ENCODE measurements at places on chromosomes 6 and 20. TPM values are rescaled to one million over a fixed set of nuclear protein-coding genes. Genes with fewer than 3 reads are reported as not detected.

GRCh38 chr6:3228046-3228671 is 706 bp upstream of the TUBB2B start:
- no peaks in the 10 kb centered on the region for H3K36me3 ChIP-seq
- peaks cover 38% of the 10 kb centered on the region for H3K4me1 ChIP-seq

- no peak for DNase-seq
- H3K27me3 ChIP-seq: no peaks in the 10 kb centered on the region
- H3K4me1 ChIP-seq: no peaks in the 10 kb centered on the region
- no peak overlapping the region for H3K4me3 ChIP-seq
Measured at GRCh38 chr6:166449036-166449435, 66.3 kb upstream of the MPC1 start.

- H3K36me3 ChIP-seq: no peaks in the 10 kb centered on the region
- no peak overlapping the region for H3K4me3 ChIP-seq
- no peak overlapping the region for H3K27ac ChIP-seq
- no peaks in the 10 kb centered on the region for H3K4me1 ChIP-seq
Measured at GRCh38 chr6:139474145-139475108, 100.0 kb upstream of the CITED2 start.

GRCh38 chr6:83193747-83194566 is 800 bp downstream of the RWDD2A start:
- peak; percentile 23 for DNase-seq
- H3K4me1 ChIP-seq: peaks cover 33% of the 10 kb centered on the region
- no peak overlapping the region for H3K27ac ChIP-seq
- H3K4me3 ChIP-seq: peak overlapping the region; percentile 89

DNA sequence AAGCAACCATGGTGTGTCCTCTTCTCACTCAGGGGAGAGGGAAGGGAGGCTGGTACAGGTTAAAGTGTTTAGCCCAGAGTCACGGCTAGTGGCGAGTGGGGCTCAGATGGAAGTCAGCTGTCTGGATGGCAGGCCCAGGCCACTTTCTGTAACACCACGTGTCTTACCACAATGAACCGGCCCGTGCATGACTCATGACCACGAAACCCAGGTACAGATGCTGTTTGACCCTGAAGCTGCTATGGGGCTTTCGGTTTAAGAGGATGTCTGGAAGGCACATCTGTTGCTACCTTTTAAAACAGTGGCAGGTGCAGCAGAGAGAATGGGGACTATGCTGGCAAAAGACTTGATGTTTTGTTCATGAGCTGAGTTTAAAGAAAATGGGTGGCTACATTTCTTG is 36.5 kb upstream of the MPC1 start:
- H3K27me3 ChIP-seq: no peaks in the 10 kb centered on the region
- H3K4me3 ChIP-seq: peak overlapping the region; percentile 30
- H3K27ac ChIP-seq: peak overlapping the region; percentile 84
- DNase-seq: peak; percentile 75
- peaks cover 21% of the 10 kb centered on the region for H3K36me3 ChIP-seq
- peaks cover 62% of the 10 kb centered on the region for H3K4me1 ChIP-seq

DNA sequence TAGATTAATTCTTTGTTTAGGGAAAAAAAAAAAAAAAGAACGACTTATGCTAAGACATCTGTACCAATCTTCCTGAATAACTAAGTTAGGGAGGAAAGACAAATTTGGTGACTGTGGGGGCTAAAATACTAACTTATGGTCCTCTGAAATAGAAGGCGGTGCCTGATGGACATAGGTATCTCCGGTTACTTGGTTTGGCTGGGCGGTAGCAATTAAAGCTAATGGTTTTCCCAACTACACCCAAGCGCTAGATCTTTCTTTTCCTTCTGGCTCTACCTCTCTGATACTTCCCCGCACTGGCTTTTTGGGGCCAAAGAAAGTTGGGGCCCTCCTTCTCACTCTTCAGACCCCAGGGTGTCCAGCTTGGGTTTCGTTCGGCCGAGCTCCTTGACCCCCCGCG is 1.0 kb upstream of the RBM24 start:
- no peak for DNase-seq
- H3K4me3 ChIP-seq: no peak overlapping the region
- peaks cover 82% of the 10 kb centered on the region for H3K27me3 ChIP-seq
- no peak overlapping the region for H3K27ac ChIP-seq
- H3K4me1 ChIP-seq: peaks cover 12% of the 10 kb centered on the region
- no peaks in the 10 kb centered on the region for H3K36me3 ChIP-seq

GRCh38 chr20:36760647-36761046 is 12.9 kb downstream of the DSN1 start:
- H3K4me1 ChIP-seq: peaks cover 3% of the 10 kb centered on the region
- no peak overlapping the region for H3K27ac ChIP-seq
- DNase-seq: no peak

- no peaks in the 10 kb centered on the region for H3K27me3 ChIP-seq
- peak overlapping the region; percentile 97 for H3K27ac ChIP-seq
- DNase-seq: peak; percentile 38
- peaks cover 28% of the 10 kb centered on the region for H3K36me3 ChIP-seq
Measured at GRCh38 chr6:30768634-30769087, 24.3 kb upstream of the IER3 start.

GRCh38 chr6:52160472-52161104 is 25.6 kb upstream of the IL17A start:
- peaks cover 15% of the 10 kb centered on the region for H3K36me3 ChIP-seq
- H3K4me3 ChIP-seq: no peak overlapping the region
- DNase-seq: no peak
- H3K27ac ChIP-seq: peak overlapping the region; percentile 80
- H3K4me1 ChIP-seq: peaks cover 60% of the 10 kb centered on the region

GRCh38 chr6:46011188-46012085 is 4.2 kb downstream of the CLIC5 start:
- H3K27ac ChIP-seq: peak overlapping the region; percentile 87
- H3K4me1 ChIP-seq: peaks cover 52% of the 10 kb centered on the region
- H3K4me3 ChIP-seq: peak overlapping the region; percentile 11
- peak; percentile 74 for DNase-seq
- H3K36me3 ChIP-seq: no peaks in the 10 kb centered on the region

DNA sequence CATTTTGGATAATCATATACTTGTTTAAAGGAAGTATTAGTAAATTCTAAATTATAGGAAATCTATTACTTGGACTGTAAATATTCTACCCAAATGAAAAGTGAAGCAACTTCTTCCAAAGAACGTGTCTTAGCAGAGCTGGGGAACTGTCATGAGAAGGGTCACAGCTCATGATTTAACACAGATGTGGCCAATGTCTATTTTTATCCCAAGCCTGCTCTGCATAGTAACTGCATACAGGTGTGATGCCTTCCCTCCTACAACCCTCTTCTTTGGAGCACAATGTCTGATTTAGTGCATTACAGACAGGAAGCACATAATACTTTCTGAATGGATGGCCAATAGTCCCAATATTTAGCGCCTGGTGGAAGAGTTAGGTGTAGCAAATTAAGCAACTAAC is 138.7 kb upstream of the THEMIS start:
- H3K36me3 ChIP-seq: peaks cover 30% of the 10 kb centered on the region
- peaks cover 29% of the 10 kb centered on the region for H3K4me1 ChIP-seq
- H3K27me3 ChIP-seq: no peaks in the 10 kb centered on the region
- no peak overlapping the region for H3K27ac ChIP-seq
- DNase-seq: no peak

- no peaks in the 10 kb centered on the region for H3K27me3 ChIP-seq
- DNase-seq: no peak
- H3K36me3 ChIP-seq: peaks cover 71% of the 10 kb centered on the region
- H3K27ac ChIP-seq: no peak overlapping the region
- peaks cover 56% of the 10 kb centered on the region for H3K4me1 ChIP-seq
Measured at GRCh38 chr6:15419493-15419892, 173.6 kb downstream of the JARID2 start.

- H3K4me3 ChIP-seq: no peak overlapping the region
- H3K4me1 ChIP-seq: no peaks in the 10 kb centered on the region
- no peak for DNase-seq
- no peaks in the 10 kb centered on the region for H3K36me3 ChIP-seq
Measured at GRCh38 chr6:9875605-9876353, 539.1 kb downstream of the TFAP2A start.

DNA sequence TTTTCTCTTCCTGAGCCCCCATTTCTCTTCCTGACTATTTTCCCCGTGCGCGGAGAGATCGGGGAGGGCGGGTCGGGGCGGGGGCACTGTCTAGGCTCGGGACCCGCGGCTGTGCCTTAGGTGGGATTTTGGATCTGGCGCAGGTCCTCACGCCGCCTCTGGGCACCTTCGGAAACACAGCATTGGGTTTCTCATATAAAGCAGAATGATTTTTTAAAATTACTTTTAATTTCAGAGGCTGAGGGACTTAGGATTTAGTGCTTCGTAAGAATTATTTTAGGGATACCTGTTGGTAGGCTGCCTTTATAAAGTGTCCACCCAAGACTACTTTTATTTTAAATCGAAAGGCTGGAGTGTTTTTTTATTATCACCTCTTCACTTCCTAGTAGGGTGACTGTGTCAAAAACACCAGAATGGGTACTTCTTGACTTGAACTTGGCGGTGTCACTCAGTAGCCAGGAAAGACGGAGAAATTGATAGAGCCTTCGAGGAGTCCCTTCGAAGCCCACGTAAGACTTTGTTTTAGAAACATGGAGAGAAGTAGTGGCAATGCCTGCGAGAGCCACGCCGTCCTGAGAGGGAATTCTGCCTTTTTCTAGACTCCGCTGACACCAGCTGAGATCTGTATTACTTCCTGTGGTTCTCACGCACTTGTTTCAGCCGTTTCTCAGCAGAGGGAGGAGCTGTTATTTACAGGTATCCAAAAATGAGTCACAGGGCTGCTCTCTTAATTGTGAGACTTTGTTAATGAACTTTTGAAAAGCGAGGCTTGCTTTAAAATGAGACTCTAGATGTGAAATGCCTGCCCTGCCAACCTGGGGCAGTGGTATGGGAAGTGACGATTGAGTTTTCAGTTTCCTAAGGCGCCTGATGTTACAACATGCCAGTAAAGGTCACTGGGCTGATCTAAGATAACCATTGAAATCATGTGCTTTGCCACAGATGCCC is 667 bp downstream of the STX11 start:
- no peaks in the 10 kb centered on the region for H3K27me3 ChIP-seq
- peak; percentile 66 for DNase-seq
- H3K36me3 ChIP-seq: peaks cover 43% of the 10 kb centered on the region
- peak overlapping the region; percentile 97 for H3K27ac ChIP-seq
- peak overlapping the region; percentile 87 for H3K4me3 ChIP-seq

DNA sequence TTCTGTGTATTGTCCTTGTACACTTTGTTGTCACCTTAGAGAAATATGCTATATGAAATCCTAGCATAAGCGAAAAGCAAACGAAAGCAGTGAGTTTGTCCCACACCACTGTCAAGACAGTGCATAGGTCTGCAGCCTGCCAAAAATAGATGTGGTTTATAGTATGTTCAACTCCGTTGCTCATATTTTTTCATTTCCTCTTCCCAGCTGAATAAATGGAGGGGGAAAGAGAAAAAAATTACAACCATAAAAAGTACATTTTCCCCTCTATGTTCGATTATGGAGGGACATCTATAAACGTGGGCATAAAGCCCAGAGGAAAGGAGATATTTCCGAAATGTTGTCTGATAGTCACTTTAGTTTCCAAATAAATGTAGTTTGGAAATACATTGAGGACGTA is 25.8 kb downstream of the PRL start:
- no peaks in the 10 kb centered on the region for H3K36me3 ChIP-seq
- DNase-seq: no peak
- H3K27ac ChIP-seq: no peak overlapping the region
- H3K4me1 ChIP-seq: no peaks in the 10 kb centered on the region
- H3K4me3 ChIP-seq: no peak overlapping the region

DNA sequence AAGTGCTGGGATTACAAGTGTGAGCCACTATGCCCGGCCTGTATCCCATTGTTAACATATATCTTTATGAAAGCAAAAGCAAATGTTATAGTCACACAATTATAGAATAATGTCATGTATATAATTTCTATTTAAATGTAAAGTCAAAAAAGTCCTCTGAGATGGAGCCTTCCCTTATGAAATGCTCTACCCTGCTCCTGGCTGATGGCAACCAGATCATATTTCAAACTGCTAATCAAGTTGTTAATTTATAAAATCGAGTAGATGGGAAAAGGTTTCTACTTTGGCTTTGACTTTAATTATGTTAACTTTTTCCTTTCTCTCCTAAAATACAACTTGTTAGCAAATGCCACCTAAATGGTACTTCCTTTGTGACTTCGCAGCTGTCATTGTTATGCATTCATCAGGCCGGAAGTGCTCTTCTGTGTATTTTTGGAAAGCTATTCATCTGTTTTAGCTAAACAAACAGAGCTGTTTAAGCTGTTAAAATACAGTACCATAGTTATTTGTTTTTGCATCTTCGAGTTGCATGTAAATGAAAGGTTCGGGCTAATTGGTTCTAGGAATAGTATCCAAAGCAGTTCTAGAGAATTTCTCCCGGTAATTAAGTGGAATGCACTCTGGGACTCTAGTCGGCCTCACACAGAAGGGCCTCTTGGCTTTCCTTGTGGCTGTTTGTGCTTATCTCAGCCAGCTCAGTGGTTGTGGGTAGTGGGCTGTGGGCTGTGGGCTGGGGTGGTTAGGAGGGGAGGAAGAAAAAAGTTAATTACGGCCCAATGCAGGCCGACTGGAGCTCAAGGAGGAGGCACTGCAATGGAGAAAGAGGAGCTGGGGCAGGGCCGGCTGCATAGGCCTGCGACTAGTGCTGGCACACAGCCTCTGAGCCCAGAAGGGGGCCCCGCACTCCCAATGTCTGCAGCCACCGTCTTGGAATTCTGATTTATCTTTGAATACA is 34.8 kb downstream of the SLC35D3 start:
- no peak for DNase-seq
- H3K27me3 ChIP-seq: peaks cover 10% of the 10 kb centered on the region
- peaks cover 4% of the 10 kb centered on the region for H3K4me1 ChIP-seq
- H3K4me3 ChIP-seq: no peak overlapping the region
- no peak overlapping the region for H3K27ac ChIP-seq

- no peak overlapping the region for H3K27ac ChIP-seq
- no peaks in the 10 kb centered on the region for H3K36me3 ChIP-seq
- H3K4me3 ChIP-seq: no peak overlapping the region
- no peak for DNase-seq
- H3K4me1 ChIP-seq: no peaks in the 10 kb centered on the region
Measured at GRCh38 chr20:11867291-11867919, 50.3 kb upstream of the BTBD3 start.

GINS1 gene
- total RNA-seq: 34.1 TPM

MYBL2 gene
- 140 TPM for total RNA-seq

DEK gene
- 241 TPM for total RNA-seq

SPATA25 gene
- 0.90 TPM for total RNA-seq

SERAC1 gene
- total RNA-seq: 2.8 TPM

LY6G6D gene
- not detected for total RNA-seq

ITPR3 gene
- 35.5 TPM for total RNA-seq

KIAA0408 gene
- total RNA-seq: 3.1 TPM
